ENCODE measurements at places on chromosomes 7 and 10.

GRCh38 chr10:26486990-26487850, 49.1 kb downstream of the APBB1IP start:
- DNase-seq: no peak

DNA sequence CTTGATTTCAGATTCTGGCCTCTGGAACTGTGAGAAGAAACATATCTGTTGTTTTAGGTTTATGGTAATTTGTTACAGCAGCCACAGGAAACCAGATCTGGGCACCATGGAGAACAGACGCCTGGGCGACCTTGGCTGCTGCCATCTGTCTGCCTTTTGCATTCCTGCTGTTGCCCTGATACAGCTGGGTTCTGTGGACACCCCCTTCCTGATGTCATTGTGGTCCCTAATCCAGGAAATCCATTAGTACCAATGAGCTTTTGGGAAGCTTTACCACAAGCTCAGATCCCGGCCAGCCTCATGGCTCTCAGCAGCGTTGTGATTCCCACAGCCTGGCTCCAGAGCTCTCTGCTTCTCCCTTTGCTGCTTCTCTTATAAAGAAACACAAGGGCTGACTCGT, 174.2 kb upstream of the NPS start:
- DNase-seq: no peak

- no peak for DNase-seq
Observed at GRCh38 chr7:156703773-156704482, 63.4 kb downstream of the RNF32 start.

- DNase-seq: no peak
Observed at GRCh38 chr7:28512668-28513440, 100.5 kb downstream of the CREB5 start.

DNA sequence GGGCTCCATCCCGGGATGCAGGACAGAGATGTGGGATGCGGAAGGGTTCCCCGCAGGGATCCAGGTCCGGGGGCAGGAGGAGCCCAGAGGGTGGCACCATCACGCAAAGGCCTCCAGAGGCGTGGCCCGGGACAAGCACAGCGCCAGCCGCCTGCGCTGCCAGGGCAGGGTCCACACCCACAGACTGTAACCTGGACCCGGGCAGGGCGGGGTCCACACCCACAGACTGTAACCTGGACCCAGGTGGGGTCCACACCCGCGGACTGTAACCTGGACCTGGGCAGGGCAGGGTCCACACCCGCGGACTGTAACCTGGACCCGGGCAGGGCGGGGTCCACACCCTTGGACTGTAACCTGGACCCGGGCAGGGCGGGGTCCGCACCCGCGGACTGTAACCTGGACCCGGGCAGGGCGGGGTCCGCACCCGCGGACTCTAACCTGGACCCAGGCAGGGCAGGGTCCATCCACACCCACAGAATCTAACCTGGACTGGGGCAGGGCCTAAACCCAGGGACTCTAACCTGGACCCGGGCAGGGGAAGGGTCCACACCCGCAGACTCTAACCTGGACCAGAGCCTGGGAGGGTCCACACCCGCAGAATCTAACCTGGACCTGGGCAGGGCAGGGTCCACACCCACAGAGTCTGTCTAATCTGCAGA, 37.5 kb upstream of the SUN1 start:
- no peak for DNase-seq

DNA sequence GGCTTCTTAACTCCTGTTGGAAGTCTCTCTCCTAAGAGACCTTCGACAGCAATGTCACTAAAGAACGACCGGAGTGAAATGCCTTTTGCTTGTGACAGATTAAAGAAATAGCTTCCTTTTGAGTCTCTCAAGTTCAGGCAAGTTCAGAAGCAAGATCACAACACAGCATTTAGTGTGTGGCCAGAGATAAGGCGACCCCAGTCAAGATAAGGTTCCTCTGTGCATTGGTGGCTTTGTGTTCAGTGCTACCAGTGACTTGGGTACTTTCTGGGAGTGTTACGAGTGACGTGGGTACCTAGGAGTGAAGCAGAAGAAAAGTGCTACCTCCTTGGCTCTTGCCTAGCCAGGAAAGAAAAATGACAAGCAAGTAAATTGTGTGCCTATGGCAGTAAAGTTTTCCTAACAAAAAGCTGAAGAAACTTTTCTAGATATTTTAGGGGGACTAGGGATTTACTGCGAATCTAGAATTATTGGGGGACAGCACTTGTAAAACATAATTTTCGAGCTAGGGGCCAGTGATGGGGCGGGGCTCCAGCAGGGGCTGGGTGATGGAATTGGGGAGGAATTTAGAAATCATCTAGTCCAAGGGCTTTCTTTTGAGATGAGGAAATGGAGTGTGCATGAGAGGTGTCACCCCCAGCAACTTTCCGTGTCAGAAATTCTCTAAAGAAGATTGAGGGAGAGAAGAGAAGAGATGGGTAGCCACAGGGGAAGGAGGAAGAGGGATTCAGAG, 191.9 kb upstream of the LYZL2 start:
- DNase-seq: no peak

- DNase-seq: no peak
Observed at GRCh38 chr10:28505359-28505959, 27.5 kb upstream of the WAC start.

- no peak for DNase-seq
Observed at GRCh38 chr7:94042381-94042780, 38.2 kb upstream of the BET1 start.

DNA sequence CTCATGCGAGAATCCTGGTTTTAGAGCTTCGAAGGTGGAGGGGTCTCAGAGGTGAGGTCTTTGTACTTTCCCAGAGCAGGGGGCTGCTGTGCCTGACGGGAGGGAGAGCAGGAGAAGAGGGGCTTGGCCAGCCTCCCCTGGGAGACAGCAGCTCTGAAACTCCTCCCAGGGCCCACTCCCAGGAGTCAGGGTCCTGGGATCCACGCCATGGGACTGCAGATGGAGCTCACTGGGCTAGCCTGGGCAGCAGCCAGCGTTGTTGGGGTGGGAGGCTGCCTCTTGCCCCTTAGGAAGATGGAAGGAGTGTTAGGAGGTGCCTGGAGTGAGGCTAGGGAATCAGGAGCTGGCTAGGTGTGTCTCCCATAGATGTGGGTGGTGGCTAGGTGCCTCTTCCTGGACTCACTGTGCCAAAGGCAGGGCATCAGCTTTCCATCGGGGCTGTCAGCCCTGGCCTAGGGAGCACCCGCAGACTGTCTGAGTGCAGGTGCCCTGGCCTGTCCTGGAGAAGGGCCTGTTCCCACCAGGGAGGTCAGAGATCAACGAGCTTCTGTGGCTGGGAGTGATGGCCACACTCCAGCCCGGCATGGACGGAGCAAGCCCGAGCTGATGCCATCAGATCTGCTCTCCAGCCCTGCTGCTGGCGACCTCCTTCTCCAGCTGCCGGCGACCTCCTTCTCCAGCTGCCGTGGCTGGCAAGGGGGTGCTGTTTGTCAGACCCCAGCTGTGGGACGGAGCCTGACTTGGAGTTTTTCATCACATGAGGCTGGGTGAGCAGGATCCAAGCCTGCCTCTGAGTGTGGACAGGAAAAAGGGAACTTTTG, 111.3 kb downstream of the PTPN20 start:
- no peak for DNase-seq

DNA sequence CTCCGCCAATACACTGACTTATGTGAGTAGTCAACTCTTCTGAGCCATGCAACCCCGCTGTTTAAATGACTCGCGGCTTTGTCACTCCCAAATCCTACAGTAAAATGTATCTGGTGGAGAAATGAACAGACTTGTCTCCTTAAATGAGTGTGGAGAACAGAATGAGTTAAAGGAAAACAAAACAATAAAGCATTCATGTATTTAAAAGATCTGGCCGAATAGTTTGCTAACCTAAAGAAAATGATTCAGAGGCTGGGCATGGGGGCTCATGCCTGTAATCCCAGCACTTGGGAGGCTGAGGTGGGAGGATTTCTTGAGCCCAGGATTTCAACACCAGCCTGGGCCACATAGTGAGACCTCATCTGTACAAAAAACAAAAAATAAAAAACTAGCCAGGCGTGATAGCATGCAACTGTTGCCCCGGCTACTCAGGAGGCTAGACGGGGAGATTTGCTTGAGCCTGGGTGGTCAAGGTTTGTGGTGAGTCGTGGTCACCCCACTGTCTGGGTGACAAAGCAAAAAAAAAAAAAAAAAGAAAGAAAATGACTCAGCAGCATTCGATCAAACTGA, 86.5 kb upstream of the PFKP start:
- DNase-seq: no peak
